ENCODE measurements at places on chromosomes 7 and 10.

DNA sequence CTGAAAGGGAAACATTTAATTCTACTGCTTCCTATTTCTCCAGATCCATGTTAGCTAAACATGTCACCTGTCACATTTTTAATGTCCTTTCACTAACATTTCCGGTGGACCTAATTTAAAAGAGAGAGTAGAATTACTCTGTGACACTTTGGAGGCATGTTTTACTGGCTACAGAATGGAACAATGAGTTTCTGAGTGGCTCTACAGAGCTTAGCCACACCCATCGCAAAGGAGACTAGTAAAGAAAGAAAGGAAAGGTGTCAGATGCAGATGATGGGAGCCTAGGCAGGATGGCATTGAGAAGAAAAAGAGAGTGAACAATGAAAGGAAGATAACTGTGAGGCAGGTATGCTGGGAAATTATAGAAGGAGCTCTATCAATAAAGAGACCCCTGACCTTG, 35.9 kb downstream of the NDUFB2 start:
- no peak for DNase-seq

GRCh38 chr7:154592388-154592787, 410.5 kb downstream of the PAXIP1 start:
- no peak for DNase-seq

GRCh38 chr10:112834751-112835181, 115.3 kb upstream of the TCF7L2 start:
- no peak for DNase-seq

- DNase-seq: no peak
Observed at GRCh38 chr10:13922586-13922985, 335.8 kb downstream of the PRPF18 start.

- no peak for DNase-seq
Observed at GRCh38 chr7:38833329-38833728, 75.7 kb downstream of the VPS41 start.

- no peak for DNase-seq
Observed at GRCh38 chr7:115340828-115341227, 418.9 kb downstream of the MDFIC start.

DNA sequence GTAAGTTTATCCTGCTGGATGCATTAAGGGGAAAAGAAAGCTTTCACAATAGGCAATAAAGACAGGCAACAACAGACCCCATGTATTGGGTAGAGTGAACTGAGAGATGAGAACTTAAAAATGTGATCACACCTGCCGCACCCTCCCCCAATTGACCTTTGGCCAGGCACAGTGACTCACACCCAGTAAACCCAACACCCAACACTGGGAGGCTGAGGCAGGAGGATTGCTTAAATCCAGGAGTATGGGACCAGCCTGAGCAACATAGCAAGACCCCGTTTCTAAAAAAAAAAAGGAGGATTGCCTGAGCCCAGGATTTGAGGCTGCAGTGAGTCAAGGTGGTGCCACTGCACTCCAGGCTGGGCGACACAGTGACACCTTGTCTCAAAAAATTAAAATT, 86.9 kb downstream of the MPP7 start:
- DNase-seq: no peak

GRCh38 chr7:42070068-42070467, 166.9 kb downstream of the GLI3 start:
- no peak for DNase-seq

GRCh38 chr10:128527711-128528110, 401.5 kb upstream of the MKI67 start:
- DNase-seq: no peak

GRCh38 chr7:46385662-46386309, 464.7 kb upstream of the IGFBP3 start:
- no peak for DNase-seq

GRCh38 chr7:148211740-148212151, 378.8 kb upstream of the C7orf33 start:
- DNase-seq: no peak
